ENCODE measurements at places on chromosomes 16 and 17.

- DNase-seq = peak; percentile 63
These were observed 2.3 kb upstream of the NUDT16L1 start for GRCh38 chr16:4690946-4691665.

DNA sequence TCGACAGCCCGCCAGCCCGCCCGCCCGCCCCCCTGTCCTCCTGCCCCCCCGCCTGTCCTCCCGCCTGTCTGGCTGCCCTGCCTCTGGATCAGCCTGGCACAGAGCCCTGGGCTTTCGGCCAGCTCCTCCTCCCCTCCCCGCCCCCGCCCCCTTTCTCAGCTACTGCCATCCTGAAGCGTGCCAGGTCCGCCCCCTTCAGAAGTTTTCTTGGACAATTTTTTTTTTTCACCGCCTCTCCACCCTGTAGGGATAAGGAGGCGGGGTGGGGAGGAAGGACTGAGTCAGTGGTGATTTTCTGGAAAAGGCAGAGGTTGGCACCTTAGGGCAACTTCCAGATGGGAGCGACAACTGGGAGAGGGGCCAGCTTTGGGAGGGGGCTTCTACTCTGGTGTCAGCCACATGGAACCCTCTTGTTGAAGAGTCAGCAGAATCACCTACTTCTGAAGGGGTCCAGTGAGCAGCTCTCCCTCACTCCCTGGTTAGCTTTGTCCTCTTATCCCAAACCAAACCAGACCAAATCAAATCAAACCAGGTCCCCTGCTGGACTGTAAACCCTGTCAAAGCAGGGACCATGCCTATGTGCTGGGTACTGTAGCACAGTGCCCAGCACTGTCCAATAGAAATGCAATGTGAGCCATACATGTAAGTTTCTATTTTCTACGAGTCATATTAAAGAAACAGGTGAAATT, 19.7 kb downstream of the IGF2BP1 start:
- no peak for DNase-seq

DNA sequence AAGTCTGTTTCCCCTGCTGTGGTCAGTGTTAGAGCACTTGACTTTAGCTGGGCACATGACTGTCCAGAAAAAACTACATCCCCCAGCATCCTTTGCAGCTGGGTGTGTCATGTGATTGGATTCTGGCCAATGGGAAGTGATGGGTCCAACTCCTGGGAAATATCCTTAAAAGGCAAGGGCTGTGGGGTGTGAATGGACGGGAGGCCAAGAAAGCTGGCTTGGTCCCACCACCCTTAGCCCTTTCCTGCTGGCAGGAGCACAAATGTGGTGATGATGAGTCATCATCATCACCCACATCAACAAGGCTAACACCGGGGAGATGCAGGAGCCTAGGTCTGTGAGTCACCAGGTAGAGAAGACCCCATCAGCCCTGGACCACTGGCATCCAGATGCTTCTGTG, 341.7 kb downstream of the C16orf95 start:
- DNase-seq = no peak

- DNase-seq = no peak
These were observed 39.0 kb downstream of the SMURF2 start for GRCh38 chr17:64622931-64623654.

GRCh38 chr17:31156326-31156725, 61.5 kb downstream of the NF1 start:
- no peak for DNase-seq

DNA sequence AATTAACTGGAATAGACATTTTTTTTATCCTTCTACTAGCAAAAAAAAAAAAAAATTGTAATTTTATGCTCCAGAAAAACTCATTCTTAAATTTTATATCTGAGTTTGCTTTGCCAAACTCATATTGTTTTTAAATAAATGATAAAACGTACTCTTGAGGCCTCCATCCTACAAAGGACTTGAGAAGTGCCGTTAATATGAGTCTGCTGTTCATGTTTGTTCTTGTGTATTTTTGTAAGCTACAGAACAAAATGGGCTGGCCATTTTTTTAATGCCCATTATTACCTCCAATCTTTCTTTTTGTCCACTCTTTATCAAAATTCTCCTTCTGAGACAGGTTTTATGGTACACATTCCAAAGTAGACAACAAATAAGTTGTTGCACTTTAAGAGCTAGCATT, 643.5 kb upstream of the SOX9 start:
- no peak for DNase-seq

DNA sequence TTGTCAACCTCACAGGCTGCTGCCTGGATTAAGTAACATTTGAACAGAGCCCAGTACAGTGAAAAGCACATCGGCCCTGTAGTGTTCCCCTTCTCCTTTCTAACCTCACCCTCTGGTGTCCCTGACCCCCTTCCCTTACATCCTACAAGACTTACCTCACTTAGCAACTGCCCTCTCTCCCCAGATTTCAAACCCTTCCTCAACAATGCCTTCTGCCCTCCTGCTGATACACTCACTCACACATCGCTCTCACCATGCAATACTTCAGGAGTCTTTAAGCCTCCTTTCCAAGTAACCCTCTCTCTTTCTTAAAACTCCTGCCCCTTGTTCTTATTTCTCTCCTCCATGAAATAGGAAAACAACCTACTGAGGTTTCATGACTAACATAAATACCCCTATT, 17.8 kb downstream of the ZZEF1 start:
- DNase-seq = no peak

- DNase-seq = peak; percentile 82
These were observed 40.8 kb upstream of the BHLHA9 start for GRCh38 chr17:1229349-1229899.

GRCh38 chr16:68884861-68885720, 41.8 kb downstream of the TANGO6 start:
- no peak for DNase-seq

- DNase-seq = no peak
These were observed 323.0 kb downstream of the CBLN1 start for GRCh38 chr16:48958681-48959080.

- no peak for DNase-seq
These were observed 987 bp downstream of the SLC16A5 start for GRCh38 chr17:75088465-75089417.

- no peak for DNase-seq
These were observed 19.1 kb downstream of the C16orf95 start for GRCh38 chr16:87297918-87298631.

GRCh38 chr17:74919440-74920305, 3.4 kb downstream of the USH1G start:
- no peak for DNase-seq

DNA sequence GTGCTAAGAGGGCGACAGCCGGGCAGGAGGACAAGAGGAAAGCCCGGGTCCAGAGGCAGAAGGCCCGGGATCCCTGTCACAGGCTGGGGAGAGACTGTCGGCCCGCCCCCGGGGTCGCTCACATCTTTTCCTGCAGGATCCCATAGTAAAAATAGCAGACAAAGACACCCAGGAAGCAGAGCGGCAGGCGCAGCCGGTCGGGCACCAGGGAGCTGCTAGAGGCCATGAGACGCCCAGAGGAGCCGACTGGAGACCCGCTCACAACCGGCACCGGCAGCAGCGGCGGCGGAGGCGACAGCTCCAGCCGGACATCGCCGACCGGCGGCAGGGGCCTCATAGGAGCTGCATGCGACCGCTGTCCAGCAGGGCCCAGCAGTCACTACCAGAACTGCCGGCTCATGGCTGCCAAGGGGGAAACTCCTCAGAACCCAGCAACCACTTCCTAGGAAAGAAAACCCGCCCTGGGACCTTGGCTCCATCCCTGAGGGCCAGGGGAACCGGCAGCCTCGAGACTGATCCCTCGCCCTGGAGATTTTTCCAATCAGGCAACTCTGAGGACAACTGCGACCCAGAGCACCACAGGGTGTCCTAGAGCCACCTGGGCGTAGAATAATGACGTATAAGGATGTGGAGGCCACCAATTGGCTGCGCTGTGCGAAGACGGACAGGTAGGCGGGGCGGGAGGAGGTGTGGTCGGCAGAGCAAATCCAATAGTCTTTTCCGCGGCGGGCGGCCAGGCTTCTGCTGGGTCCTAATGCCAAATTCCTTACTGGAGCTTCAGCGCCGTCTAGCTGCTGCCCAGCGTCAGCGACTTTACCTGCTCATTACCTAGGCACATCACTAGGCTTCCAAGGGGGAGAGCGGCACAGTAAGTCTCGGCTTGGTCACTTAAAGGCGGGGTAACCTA, at the start of gene SLC35B1:
Gene SLC35B1, minus strand, starts transcription at position 357 of the 907 bp plus-strand sequence. Its CDS starts 131 bp downstream, at position 226.
- peak; percentile 99 for DNase-seq

DNA sequence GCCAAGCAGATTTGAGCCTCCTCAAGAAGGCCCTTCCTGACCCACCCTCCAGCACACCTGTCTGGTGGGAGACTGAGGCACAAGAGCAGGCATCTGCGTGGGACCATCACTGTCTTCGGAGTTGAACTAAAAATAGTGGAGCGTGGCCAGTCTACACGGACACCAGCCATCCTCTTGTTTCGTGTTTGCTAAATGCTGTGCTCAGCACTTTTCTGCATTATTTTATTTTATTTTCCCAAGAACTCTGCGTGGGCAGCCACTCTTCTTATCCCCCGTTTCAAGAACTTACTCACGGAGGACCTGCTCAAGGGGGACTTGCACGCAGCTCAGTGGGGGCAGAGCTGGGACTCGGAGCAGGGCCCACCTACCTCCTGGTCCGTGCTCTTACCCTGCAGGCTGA, 60.8 kb downstream of the SOCS3 start:
- no peak for DNase-seq

DNA sequence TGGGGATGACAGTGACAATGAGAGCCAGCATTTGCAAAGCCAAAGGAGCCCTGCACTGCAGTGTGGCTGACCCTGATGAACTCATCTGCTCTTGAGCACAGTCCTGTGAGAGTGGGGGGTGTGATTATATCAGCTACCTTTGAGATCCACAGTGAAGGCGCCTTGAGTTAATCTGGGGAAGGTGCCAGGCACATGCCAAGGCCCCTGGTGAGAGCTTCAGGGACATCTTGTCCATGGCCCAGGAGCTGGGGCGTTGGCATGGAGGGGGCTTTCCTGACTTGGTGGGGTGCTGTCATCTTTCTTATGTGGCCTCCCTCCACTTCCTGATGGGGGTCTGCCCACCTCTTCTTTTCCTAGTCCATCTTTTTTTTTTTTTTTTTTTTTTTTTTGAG, 86.5 kb downstream of the SNX29 start:
- DNase-seq = no peak

DNA sequence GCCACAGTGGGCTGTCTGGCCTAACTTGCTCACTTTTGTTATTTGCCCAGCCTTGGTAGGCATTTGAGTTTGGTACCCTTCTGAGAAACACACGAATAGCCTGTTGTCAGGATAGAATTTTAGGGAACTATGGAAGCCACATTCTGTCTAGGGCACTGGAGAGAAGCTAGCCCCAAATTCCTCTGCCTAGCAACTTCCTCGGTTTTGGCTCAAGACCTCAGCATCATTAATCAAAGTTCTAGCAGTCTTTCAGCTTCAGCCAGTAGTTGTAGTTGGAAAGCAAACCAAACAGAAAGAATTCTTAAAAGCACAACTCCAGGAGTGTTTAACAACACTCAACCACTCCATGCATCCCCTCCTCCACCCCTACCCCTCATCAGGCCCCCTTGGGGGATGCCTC, 572.1 kb upstream of the PSMD7 start:
- no peak for DNase-seq

GRCh38 chr17:31535581-31535981, 144.1 kb downstream of the RAB11FIP4 start:
- DNase-seq = no peak

GRCh38 chr16:63200940-63201339, 1164.7 kb upstream of the CDH8 start:
- no peak for DNase-seq

GRCh38 chr17:50601823-50602375, 32.8 kb upstream of the ABCC3 start:
- DNase-seq = no peak

DNA sequence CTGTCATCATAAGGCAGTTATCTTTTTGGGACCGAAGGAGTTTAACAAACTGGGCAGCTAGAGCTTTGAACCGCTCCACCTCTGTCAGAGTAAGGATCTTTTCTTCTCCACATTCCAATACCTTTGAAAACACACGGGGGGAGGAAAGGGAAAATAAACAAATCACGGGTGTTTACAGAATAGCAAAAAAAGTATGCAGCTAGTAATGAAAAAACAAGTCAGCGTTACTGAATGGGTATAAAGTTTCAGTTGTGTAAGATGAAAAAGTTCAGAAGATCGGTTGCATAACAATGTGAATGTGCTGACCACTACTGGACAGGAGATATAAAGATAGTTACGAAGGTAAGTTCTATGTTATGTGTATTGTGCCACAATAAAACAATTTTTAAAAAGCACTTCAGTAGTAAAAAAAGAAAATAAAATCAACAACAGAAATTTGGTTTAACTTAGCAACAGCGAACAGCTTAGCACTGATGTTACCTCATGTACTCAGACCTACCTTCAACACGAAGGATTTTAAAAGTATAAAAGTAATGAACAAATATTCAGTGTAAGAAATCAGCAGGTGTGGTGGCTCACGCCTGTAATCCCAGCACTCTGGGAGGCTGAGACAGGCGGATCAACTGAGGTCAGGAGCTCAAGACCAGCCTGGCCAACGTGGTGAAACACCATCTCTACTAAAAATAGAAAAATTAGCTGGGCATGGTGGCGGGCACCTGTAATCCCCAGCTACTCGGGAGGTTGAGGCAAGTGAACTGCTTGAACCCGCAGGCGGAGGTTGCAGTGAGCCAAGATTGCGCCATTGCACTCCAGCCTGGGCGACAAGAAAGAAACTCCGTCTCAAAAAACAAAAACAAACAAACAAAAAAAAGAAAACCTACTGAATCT, 34.3 kb downstream of the MARF1 start:
- DNase-seq = no peak

DNA sequence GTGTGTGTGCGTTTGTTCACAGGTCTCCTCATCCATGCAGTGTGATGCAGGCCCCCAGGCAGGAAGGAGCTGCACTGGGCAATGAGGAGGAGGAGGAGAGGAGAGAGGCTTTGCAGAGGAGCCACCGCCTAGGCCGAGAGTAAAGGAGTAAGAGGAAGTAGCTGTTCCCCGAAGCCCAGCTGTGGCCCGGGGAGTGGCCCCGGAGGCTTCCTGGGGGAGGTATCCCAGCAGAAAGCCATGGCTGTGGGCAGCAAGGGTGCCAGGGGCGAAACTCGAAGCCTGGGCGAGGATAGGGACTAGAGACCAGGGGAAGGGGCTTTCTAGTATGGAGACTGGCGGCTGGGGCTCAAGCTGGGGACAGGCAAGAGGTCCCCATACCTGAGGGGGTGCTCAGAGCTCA, 12.2 kb downstream of the C16orf95 start:
- no peak for DNase-seq

DNA sequence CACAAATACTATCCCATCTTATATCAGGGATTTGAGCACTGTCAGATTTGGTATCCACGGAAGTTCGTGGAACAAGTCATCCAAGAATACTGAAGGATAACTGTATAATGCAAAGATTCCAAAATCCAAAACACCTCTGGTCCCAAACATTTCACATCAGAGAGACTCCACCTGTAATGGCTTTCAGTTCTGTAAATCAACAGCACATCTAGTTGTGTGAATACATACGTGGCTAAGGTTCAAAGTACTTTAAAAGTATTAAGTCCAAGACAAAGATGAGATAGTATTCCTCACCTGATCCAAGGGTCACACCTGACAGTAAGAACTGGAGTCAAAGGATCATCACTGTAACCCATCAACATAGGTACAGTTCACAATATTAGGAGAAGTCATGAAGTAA, 54.8 kb downstream of the KANSL1 start:
- DNase-seq = no peak

GRCh38 chr17:320139-320538, 32.5 kb downstream of the RPH3AL start:
- DNase-seq = peak; percentile 54

GRCh38 chr17:3917391-3917931, 1.2 kb upstream of the P2RX1 start:
- no peak for DNase-seq

- DNase-seq = peak; percentile 50
These were observed 7.4 kb downstream of the SMCR8 start for GRCh38 chr17:18322522-18322921.

GRCh38 chr17:76238847-76239537, 1.3 kb downstream of the RNF157 start:
- DNase-seq = no peak

Measured in sigmoid colon (tissue), 7 donors.